ENCODE measurements at places on chromosomes 13 and 19. TPM values are rescaled to one million over a fixed set of nuclear protein-coding genes. Genes with fewer than 3 reads are reported as not detected.

The ZNF99 gene
- total RNA-seq: not detected

GRCh38 chr13:68813180-68813796 is 1294.3 kb upstream of the ATXN8OS start:
- no peak overlapping the region for H3K4me3 ChIP-seq
- no peak for DNase-seq
- no peaks in the 10 kb centered on the region for H3K4me1 ChIP-seq

The MTUS2 gene
- 1.1 TPM for total RNA-seq

The DACT3 gene
- total RNA-seq: 0.75 TPM

GRCh38 chr13:112055036-112055914 is 11.7 kb upstream of the SOX1 start:
- no peak overlapping the region for H3K4me3 ChIP-seq
- no peaks in the 10 kb centered on the region for H3K4me1 ChIP-seq
- H3K27me3 ChIP-seq: no peaks in the 10 kb centered on the region
- no peak overlapping the region for H3K27ac ChIP-seq

The TUBA3C gene
- total RNA-seq: not detected

DNA sequence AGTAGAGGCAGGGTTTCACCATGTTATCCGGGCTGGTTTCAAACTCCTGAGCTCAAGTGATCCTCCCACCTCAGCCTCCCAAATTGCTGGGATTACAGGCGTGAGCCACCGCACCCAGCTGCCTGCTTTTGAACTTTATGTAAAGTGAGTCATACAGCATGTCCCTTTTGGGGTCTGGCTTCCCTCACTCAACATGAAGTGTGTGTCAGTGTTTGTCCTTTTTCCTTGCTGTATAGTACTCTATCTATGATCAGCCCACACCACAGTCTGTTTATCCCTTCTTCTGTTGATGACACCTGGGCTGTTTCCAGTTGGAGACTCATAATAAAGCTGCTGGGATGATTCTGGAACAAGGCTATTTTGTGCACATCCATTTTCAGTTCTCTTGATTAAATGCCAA is 2.1 kb downstream of the SPIB start:
- H3K4me1 ChIP-seq: peaks cover 11% of the 10 kb centered on the region
- no peak overlapping the region for H3K27ac ChIP-seq
- H3K36me3 ChIP-seq: no peaks in the 10 kb centered on the region
- no peaks in the 10 kb centered on the region for H3K27me3 ChIP-seq
- no peak for DNase-seq
- H3K4me3 ChIP-seq: no peak overlapping the region

The ACP5 gene
- total RNA-seq: not detected

DNA sequence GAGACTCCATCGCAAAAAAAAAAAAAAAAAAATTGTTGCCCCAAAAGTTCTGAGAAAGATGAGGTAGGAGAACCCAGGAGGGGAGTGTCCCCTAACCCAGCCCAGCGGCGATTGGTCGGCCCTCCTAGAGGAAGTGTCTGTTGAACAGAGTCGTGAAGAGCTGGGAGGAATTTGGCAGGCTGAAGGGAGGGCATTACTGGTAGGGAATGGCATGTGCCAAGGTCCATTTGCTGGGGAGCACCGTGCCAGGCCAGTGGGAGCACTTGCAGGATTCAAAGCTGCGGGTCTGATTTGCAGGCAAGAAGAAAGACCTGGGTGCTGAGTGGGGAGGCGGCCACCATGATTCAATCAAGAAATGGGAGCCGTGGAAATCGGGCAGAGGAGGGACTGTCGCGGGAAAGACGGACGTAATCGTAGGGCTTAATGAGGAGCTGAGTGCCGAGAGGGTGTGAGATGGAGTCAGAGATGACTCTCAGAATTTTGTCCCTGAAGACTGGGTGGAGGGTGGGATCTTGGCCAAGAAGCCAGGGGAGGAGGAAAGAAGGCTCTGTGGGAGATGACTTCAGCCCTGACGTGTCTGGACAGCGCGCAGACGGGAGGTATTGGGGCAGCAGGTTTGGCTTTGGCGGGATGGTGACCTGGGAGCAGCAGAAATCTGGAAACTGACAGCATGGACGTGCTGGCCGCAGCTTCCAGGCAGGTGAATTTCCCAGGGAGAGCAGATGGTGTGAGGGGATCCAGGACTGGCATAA is 15.4 kb downstream of the CERS4 start:
- H3K36me3 ChIP-seq: peaks cover 1% of the 10 kb centered on the region
- H3K27ac ChIP-seq: no peak overlapping the region
- no peaks in the 10 kb centered on the region for H3K27me3 ChIP-seq
- no peaks in the 10 kb centered on the region for H3K4me1 ChIP-seq
- no peak for DNase-seq

The FFAR1 gene
- total RNA-seq: not detected

- no peak overlapping the region for H3K27ac ChIP-seq
- H3K4me3 ChIP-seq: no peak overlapping the region
- DNase-seq: no peak
- no peaks in the 10 kb centered on the region for H3K27me3 ChIP-seq
- H3K4me1 ChIP-seq: peaks cover 6% of the 10 kb centered on the region
- no peaks in the 10 kb centered on the region for H3K36me3 ChIP-seq
Measured at GRCh38 chr19:18137657-18138339, 15.2 kb upstream of the PIK3R2 start.

GRCh38 chr19:18626906-18627305 is 9.9 kb upstream of the KLHL26 start:
- DNase-seq: no peak
- H3K27ac ChIP-seq: no peak overlapping the region

DNA sequence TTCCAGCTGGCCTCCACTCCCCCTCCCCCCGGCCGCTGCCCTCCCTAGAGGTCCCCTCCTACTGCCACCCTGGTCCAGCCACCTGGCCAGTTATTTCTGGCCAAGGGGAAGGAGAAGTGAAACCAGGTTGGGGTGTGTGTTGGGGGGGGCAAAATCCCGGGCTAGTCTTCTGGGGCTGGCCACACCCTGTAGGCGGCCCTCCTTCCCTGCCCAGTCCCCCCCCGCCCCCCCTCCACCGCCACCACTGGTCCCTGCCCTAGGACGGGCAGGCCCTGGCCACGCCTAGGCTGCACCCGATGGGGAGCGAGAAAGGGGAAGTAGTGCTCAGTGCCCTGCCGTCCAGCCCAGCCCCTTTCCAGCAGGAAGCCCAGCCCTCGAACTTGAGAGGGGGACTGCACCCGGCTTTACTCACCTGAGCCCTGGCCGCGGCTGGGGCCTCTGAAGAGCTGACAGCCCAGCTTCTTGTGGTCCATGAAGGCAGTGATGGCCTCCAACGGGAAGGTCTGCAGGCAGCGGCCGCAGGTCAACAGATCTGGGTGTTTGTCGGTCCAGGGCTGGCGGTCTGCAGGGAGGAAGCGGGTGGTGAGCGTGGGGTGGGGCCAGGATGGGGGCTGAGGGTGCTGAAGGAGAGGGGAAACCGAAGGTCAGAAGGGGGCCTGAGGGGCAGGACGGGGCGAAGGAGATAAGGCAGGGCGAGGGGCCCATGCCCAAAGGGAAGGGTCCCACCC is 813 bp downstream of the ZNF296 start:
- H3K36me3 ChIP-seq: peaks cover 1% of the 10 kb centered on the region
- DNase-seq: peak; percentile 74
- peaks cover 24% of the 10 kb centered on the region for H3K4me1 ChIP-seq
- peak overlapping the region; percentile 89 for H3K4me3 ChIP-seq
- H3K27me3 ChIP-seq: no peaks in the 10 kb centered on the region

DNA sequence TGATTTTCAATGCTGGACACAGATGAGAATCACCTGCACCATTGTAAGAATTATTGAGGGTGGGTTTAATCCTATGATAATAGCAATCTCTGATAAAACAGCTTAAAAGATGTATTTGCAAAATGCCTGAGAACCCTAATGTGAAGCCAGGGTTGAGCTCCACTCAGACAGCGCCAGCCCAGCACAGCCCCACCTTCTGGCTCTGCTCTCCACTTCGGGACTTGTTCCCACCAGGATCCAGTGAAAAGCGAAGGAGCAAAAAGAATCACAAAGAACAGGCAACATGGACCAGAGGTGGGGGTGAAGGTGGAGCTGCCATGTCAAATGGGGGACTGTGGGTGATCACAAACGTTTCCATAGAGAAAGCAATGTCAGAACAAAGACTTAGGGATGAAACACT is 18.6 kb upstream of the ZNF816 start:
- no peaks in the 10 kb centered on the region for H3K36me3 ChIP-seq
- H3K4me3 ChIP-seq: no peak overlapping the region
- no peak for DNase-seq

DNA sequence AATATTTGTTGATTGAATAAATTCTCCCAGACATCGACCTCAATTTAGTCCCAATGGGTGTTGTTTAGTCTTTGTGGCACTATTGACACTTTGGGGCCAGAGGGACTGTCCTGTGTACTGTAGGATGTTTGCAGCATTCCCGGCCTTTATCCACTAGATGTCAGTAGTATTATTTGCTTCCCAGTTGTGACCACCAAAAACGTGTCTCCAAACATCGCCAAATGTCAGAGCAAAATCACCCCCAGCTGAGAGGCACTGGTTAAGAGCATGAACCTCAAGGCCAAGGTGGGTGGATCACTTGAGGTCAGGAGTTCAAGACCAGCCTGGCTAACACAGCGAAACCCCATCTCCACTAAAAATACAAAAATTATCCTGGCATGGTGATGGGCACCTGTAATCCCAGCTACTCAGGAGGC is 15.4 kb downstream of the NLRP12 start:
- H3K4me1 ChIP-seq: no peaks in the 10 kb centered on the region
- no peak overlapping the region for H3K4me3 ChIP-seq
- no peak overlapping the region for H3K27ac ChIP-seq
- no peaks in the 10 kb centered on the region for H3K27me3 ChIP-seq
- DNase-seq: no peak

DNA sequence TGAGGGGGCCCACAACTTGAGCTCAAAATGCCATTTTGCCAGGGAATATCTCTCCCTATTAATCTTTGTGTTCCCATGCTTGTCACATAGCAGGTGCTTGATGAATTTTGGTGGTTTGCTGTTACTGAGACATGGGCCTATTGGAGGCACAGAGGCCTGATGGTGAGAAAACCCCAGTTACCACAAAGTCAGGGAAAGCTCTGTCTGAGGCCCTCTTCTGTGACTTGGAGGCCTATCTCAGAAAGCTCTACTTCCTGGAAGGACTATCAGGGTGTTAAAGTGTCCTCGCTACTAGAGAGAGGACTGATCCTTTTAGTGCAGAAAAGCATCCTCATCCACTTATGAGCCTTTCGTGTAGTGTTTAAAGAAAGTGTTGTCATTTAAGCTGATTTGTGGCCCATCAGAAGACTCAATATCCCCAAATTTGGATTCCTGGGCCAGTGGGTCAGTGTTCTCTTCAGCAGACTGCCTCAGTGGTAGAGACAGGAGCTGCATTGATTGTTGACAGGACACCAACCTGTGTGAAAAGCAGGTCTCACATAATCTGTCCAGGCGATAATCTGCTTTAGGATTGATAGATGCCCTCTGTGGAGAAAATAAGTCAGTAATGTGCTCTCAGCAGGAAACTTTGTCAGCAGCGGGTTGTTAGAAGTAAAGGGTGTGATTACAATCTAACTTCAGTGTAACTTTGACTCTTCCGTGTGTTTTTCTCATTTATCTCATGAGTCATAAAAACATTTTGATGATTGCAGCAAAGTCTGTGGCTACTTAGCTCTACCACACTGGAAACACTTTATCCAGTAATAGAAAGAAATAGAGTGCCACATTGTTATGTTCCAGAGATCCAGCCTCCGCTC is 121.0 kb downstream of the AKAP11 start:
- H3K27me3 ChIP-seq: no peaks in the 10 kb centered on the region
- H3K27ac ChIP-seq: no peak overlapping the region
- H3K4me1 ChIP-seq: no peaks in the 10 kb centered on the region
- no peak for DNase-seq

All from Caco-2 (cell line).